ENCODE measurements at places on chromosomes 1 and 21.

GRCh38 chr1:200917291-200917817 lies 22.7 kb downstream of the INAVA start:
- no peak for DNase-seq

DNA sequence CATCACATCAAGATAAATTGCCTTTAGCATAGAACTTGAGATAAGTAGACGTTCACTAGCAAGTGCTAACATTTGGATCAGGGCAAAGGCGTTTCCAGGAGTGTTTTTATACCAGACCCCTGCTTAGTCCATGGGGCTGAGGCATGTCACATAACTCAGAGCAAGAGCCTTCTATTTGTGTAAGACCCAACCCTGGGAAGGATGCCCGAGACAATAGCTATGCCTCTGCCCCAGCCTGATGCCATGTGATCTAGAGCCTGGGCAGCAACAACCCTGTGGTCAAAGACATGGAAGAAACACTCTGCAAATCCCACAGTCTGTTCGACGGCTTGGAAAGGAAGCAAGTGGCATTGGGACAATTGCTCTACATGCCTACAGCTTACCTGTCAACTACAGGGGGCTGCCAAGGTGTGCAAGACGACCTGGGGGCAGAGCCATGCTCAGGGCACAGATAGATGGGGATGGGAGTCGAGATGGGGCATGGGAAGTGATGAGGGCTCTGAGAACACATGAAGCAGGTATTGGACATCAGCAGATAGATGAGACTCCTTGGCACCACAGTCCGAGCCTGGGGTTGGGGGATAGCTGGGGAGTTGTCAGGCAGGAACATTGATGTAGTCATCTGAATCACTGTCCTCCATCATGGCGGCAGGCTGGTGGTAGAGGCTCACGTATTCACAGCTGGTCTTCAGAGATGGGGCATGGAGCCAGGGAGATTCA lies 7.3 kb downstream of the IL24 start:
- DNase-seq = no peak

- DNase-seq = no peak
Observed at GRCh38 chr1:63612564-63612963, 19.4 kb downstream of the PGM1 start.

DNA sequence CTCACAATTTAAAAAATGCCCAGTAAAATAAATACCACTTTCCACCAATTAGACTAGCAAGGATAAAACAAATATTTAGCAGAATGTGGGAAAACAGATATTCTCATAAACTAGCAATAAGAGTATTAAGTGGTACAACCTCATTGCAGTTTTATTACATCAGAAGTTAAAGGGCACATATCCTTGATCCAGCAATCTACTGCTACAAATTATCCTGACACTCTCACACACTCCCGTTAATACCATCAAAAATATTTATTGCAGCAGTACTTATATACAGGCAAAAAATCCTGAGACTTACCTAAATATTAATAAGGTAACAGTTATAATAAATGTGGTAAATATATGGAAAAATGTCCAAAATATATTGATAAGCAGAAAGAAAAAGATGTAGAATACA lies 44.3 kb downstream of the ZNF644 start:
- DNase-seq = no peak
